ENCODE measurements at places on chromosomes 6 and 20. TPM values are rescaled to one million over a fixed set of nuclear protein-coding genes. Genes with fewer than 3 reads are reported as not detected.

The KHDRBS2 gene
- not detected for total RNA-seq

The OCSTAMP gene
- not detected for total RNA-seq

The MYH7B gene
- total RNA-seq, result 2.8 TPM

The ATP6V1G2 gene
- total RNA-seq, result not detected

The ERVFRD-1 gene
- total RNA-seq, result 0.17 TPM

The SEL1L2 gene
- 3.6 TPM for total RNA-seq

The CYP39A1 gene
- 0.88 TPM for total RNA-seq

The MOG gene
- total RNA-seq, result not detected

The FAM135A gene
- 33.6 TPM for total RNA-seq

The BPIFB4 gene
- not detected for total RNA-seq

The AGPAT4 gene
- total RNA-seq, result 6.8 TPM

The PHF3 gene
- 110 TPM for total RNA-seq

The CTAGE9 gene
- not detected for total RNA-seq

The NFATC2 gene
- total RNA-seq, result 6.5 TPM

The PTCRA gene
- total RNA-seq, result not detected

The ADGRF5 gene
- total RNA-seq, result 42.7 TPM

The PPP1R16B gene
- total RNA-seq, result 6.2 TPM

The DCDC2 gene
- total RNA-seq, result 0.51 TPM

The CST4 gene
- not detected for total RNA-seq

The CASS4 gene
- 16.5 TPM for total RNA-seq

The PTGIS gene
- 32.1 TPM for total RNA-seq

The F13A1 gene
- total RNA-seq, result 201 TPM

The FLRT3 gene
- not detected for total RNA-seq

The GSTA3 gene
- not detected for total RNA-seq

The IL17A gene
- not detected for total RNA-seq

The GSTA5 gene
- not detected for total RNA-seq

The MUC21 gene
- not detected for total RNA-seq

The VIP gene
- total RNA-seq, result 3.2 TPM

The RSPO4 gene
- total RNA-seq, result not detected

The CD83 gene
- 3.2 TPM for total RNA-seq

The ELOVL4 gene
- 1.5 TPM for total RNA-seq

The B3GAT2 gene
- not detected for total RNA-seq

The LTA gene
- total RNA-seq, result not detected

The SNAI1 gene
- total RNA-seq, result 5.5 TPM

The ARHGAP18 gene
- 29.8 TPM for total RNA-seq

The MPIG6B gene
- total RNA-seq, result not detected

The CDH26 gene
- 3.1 TPM for total RNA-seq

The PTCHD4 gene
- 0.88 TPM for total RNA-seq

The PLTP gene
- total RNA-seq, result 292 TPM

The IL20RA gene
- 0.38 TPM for total RNA-seq

The BMP7 gene
- not detected for total RNA-seq

The C6orf52 gene
- 1.3 TPM for total RNA-seq

The PROCR gene
- total RNA-seq, result 64.8 TPM

The PPDPF gene
- total RNA-seq, result 49.9 TPM

The VARS2 gene
- 11.7 TPM for total RNA-seq

The DACT2 gene
- total RNA-seq, result not detected

The TP53TG5 gene
- 0.57 TPM for total RNA-seq

The KCNB1 gene
- 24.5 TPM for total RNA-seq

The PKIG gene
- total RNA-seq, result 98.0 TPM

The CD109 gene
- 59.8 TPM for total RNA-seq

The NHLRC1 gene
- 1.8 TPM for total RNA-seq

The KIF25 gene
- 0.94 TPM for total RNA-seq

The FAM162B gene
- 6.6 TPM for total RNA-seq
